ENCODE measurements at places on chromosomes 12 and 14. TPM values are rescaled to one million over a fixed set of nuclear protein-coding genes. Genes with fewer than 3 reads are reported as not detected.

DHH gene
- total RNA-seq: not detected

MYH6 gene
- not detected for total RNA-seq

OTOGL gene
- total RNA-seq: 0.36 TPM

POTEG gene
- 0.36 TPM for total RNA-seq

KLHDC1 gene
- 2.9 TPM for total RNA-seq

DNA sequence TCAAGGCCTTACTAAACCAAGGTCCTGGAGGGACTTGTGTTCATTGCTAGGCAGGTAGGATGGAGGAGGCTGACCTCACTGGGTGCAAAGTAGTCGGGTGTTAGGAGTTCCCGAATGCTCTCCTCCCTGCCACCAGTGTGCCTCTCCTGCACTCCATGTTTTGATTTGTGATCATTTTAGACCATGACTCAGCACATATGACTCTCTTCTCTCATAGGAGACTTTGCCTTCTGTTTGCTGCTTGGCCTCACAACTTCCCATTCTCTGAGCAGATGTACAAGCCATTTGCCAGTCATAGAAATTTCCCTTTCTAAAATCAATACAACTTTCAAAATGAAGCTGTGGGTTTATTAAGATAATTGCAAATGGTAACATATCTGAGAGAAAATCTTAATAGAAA, 46.6 kb upstream of the LRIG3 start:
- no peak overlapping the region for H3K27ac ChIP-seq
- H3K27me3 ChIP-seq: no peaks in the 10 kb centered on the region
- peak; percentile 41 for DNase-seq
- H3K4me3 ChIP-seq: no peak overlapping the region
- no peaks in the 10 kb centered on the region for H3K36me3 ChIP-seq

DNA sequence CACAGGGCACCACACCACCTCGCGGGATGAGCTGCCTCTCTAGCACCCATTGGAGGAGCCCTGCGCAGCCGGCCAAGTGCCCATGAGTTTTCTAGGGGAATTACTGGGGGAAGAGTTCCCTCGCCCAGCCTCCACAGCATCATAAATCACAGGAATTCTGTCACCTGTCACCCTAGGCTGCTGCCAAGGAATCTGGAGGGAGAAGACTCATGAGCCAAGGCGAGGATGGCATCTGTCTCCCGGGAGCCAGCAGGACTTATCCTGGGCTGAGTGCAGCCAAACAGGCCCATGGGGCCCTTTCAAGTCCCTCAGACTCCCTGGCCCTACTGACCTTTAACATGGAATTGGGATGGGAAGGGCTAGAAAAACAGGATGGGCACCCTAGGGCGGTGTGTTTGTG, 7.8 kb upstream of the OTUB2 start:
- H3K4me3 ChIP-seq: no peak overlapping the region
- H3K27ac ChIP-seq: no peak overlapping the region
- peak; percentile 18 for DNase-seq
- H3K4me1 ChIP-seq: peaks cover 11% of the 10 kb centered on the region

DNA sequence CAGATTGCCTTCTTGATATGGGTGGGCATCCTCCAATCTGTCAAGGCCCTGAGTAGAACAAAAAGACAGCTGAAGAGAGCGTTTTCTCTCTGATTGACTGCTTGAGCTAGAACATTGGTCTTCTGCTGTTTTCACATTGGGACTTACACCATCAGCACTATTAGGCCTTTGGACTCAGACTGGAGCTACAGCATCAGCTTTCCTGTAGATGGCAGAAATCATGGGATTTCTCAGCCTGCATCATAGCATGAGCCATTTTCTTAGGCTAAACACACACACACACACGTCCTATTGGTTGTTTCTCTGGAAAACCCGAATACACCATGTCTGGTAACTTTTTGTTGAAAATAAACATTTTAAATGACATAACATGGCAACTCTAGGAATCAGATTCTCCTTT, 15.8 kb upstream of the PPM1A start:
- H3K4me3 ChIP-seq: no peak overlapping the region
- no peak for DNase-seq
- no peaks in the 10 kb centered on the region for H3K27me3 ChIP-seq
- no peaks in the 10 kb centered on the region for H3K36me3 ChIP-seq

DNA sequence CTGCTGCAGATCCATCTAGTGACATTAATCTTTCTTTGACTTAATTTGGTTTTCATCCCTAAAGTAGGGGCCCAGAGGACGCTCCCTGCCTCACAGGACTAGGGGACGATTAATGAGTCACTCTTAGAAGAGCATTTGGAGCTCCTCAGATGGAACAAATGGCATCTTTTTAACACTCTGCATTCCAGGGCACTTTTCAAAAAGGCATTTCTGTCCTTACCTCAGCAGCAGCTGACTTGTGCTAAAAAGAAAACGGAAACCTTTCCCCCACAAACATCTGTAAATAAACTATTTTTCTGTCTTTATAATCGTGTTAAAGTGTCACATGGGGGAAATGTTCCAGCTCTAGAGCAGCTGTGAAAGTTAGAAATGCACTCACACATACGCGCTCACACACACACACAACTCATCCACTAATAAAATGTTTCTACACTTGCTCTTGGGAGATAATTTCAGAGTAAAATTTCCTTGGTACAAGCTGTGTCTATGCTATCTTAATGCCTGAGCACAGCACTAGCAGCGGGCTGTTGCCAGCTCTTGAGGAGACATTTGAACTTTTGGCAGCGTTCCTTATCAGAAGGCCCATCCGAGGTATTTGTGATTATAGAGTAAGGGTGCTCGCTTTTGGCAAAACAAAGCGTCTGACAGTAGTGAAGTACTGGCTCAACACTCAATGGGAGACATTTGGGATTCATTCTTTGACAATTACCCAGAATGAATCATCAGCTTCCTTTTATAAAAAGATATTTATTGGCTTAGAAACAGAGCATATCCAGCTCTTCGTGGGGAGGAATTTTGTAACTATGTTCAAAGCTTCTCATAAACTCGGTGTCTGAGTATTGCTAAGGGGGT, 141.3 kb downstream of the PLXNC1 start:
- peaks cover 17% of the 10 kb centered on the region for H3K4me1 ChIP-seq
- no peak overlapping the region for H3K4me3 ChIP-seq
- peak; percentile 86 for DNase-seq
- H3K27me3 ChIP-seq: no peaks in the 10 kb centered on the region
- no peaks in the 10 kb centered on the region for H3K36me3 ChIP-seq

GRCh38 chr14:57823015-57823660, 42.8 kb downstream of the SLC35F4 start:
- no peaks in the 10 kb centered on the region for H3K27me3 ChIP-seq
- H3K4me1 ChIP-seq: no peaks in the 10 kb centered on the region
- H3K4me3 ChIP-seq: no peak overlapping the region
- no peak overlapping the region for H3K27ac ChIP-seq
- H3K36me3 ChIP-seq: no peaks in the 10 kb centered on the region

DNA sequence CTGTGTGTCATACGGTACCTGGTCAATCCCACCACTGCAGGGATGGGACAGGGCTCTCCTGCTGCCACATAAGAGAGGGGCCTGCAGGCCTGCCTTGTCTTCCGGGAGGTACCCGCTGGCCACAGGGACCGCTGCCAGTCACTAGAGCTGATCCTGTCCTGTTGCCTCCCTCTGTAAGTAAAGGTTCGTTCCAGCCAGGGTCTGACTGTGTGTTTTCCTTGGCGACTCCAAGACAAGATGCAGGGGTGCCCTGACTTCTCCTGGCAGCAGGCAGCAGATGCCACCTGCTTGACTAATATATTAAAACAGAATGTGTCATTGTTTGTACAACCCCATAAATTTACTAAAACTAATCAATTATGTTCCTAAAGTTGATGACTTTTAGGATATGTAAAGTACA, 41.5 kb upstream of the ASPG start:
- H3K4me3 ChIP-seq: no peak overlapping the region
- no peak overlapping the region for H3K27ac ChIP-seq
- no peaks in the 10 kb centered on the region for H3K27me3 ChIP-seq

DNA sequence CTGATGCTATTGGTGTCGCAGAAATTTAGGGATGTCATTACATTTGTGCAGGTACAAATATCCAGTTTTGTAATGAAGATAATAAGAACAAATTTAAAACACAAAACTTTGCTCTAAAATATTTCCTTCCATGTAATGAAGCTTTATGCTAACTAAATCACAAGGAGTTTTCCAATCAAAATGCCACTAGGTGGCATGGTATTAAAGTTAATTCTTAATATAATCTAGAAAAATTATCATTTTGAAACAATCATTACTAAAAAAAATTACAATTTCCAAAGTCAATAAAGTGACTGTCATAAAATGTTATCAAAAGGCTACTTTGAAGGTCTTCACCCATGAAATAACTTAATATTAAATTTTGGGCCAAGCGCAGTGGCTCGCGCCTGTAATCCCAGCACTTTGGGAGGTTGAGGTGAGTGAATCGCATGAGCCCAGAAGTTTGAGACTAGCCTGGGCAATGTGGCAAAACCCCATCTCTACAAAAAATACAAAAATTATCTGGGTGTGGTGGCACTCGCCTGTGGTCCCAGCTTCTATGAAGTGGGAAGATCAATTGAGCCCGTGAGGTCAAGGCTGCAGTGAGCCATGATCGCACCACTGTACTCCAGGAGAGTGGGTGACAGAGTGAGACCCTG, 77.4 kb downstream of the KIF21A start:
- no peak overlapping the region for H3K4me3 ChIP-seq
- no peak overlapping the region for H3K27ac ChIP-seq
- DNase-seq: no peak
- no peaks in the 10 kb centered on the region for H3K27me3 ChIP-seq
- H3K4me1 ChIP-seq: no peaks in the 10 kb centered on the region
- no peaks in the 10 kb centered on the region for H3K36me3 ChIP-seq

- DNase-seq: peak; percentile 94
- peaks cover 5% of the 10 kb centered on the region for H3K4me1 ChIP-seq
- peaks cover 47% of the 10 kb centered on the region for H3K27me3 ChIP-seq
- H3K36me3 ChIP-seq: no peaks in the 10 kb centered on the region
Measured at GRCh38 chr14:50875359-50876070, 3.7 kb downstream of the ABHD12B start.

GRCh38 chr12:62915204-62915529, 19.8 kb downstream of the PPM1H start:
- no peaks in the 10 kb centered on the region for H3K36me3 ChIP-seq
- peaks cover 9% of the 10 kb centered on the region for H3K4me1 ChIP-seq
- no peak overlapping the region for H3K4me3 ChIP-seq
- no peak overlapping the region for H3K27ac ChIP-seq
- no peaks in the 10 kb centered on the region for H3K27me3 ChIP-seq

- no peaks in the 10 kb centered on the region for H3K27me3 ChIP-seq
- no peaks in the 10 kb centered on the region for H3K36me3 ChIP-seq
- H3K4me3 ChIP-seq: no peak overlapping the region
- DNase-seq: no peak
- H3K4me1 ChIP-seq: no peaks in the 10 kb centered on the region
- H3K27ac ChIP-seq: no peak overlapping the region
Measured at GRCh38 chr12:132302466-132303358, 26.7 kb downstream of the GALNT9 start.

GRCh38 chr12:109597795-109598427, 24.3 kb downstream of the MVK start:
- no peaks in the 10 kb centered on the region for H3K27me3 ChIP-seq
- peak; percentile 99 for DNase-seq
- no peak overlapping the region for H3K27ac ChIP-seq
- peaks cover 3% of the 10 kb centered on the region for H3K36me3 ChIP-seq
- H3K4me1 ChIP-seq: peaks cover 4% of the 10 kb centered on the region
- peak overlapping the region; percentile 58 for H3K4me3 ChIP-seq

GRCh38 chr12:67671419-67671818, 22.9 kb downstream of the DYRK2 start:
- H3K4me3 ChIP-seq: no peak overlapping the region
- no peaks in the 10 kb centered on the region for H3K27me3 ChIP-seq

- no peak overlapping the region for H3K27ac ChIP-seq
- H3K36me3 ChIP-seq: no peaks in the 10 kb centered on the region
- no peaks in the 10 kb centered on the region for H3K27me3 ChIP-seq
- H3K4me3 ChIP-seq: no peak overlapping the region
Measured at GRCh38 chr14:95513291-95513690, 3.2 kb downstream of the SYNE3 start.
